ENCODE measurements at places on chromosomes 12 and 14.

- DNase-seq = no peak
Observed at GRCh38 chr12:114700392-114701103, 16.6 kb upstream of the TBX3 start.

- no peak for DNase-seq
Observed at GRCh38 chr12:57196956-57197355, 19.6 kb upstream of the NXPH4 start.

GRCh38 chr14:89504091-89504490 lies 87.1 kb upstream of the FOXN3 start:
- no peak for DNase-seq

- DNase-seq = no peak
Observed at GRCh38 chr14:21278632-21279031, 1.3 kb upstream of the RPGRIP1 start.

- no peak for DNase-seq
Observed at GRCh38 chr14:27320261-27320660, 722.4 kb upstream of the NOVA1 start.
